Activated naive CD4-positive, alpha-beta T cell (primary cell): ENCODE measurements at places on chromosomes 1 and 21.

DNA sequence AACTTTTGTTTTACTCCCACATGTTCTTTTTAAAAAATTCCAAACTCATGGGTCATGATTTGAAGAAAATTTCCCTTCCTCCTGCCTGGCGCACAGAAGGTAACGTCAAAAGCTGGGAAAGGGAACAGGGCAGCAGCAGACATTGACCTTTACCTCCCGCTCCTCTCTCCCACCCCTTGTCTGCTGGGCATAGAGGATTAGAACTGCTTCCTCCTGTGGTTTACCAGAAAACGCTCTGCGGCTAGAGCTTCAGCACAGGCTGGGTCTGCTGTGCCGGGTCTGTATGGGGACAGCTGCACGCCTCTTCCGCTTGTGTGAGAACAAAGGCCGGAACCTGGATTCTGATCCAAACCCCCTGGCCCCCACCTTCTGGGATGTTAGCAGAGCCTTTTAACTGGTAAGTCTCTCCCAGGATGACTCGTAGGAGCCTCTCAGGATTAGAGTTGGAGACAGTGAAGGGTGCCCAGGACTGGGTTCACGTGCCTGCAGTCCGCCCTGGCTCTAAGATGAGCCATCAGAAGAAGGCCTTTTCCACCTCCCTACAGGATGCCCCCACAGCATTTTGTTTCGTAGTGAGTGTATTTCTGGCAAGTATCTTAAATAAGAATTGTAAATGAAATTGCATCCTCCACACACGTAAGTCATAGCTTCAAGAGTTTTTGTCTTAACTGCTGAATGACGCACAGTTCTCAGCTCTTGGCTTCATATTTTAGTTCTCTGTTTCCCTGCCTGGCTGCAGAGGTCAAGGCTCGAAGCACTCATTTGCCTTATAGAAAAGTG lies 5.2 kb downstream of the H6PD start:
- no peak for DNase-seq

GRCh38 chr1:234980645-234981396 lies 147.8 kb downstream of the TOMM20 start:
- DNase-seq = no peak

DNA sequence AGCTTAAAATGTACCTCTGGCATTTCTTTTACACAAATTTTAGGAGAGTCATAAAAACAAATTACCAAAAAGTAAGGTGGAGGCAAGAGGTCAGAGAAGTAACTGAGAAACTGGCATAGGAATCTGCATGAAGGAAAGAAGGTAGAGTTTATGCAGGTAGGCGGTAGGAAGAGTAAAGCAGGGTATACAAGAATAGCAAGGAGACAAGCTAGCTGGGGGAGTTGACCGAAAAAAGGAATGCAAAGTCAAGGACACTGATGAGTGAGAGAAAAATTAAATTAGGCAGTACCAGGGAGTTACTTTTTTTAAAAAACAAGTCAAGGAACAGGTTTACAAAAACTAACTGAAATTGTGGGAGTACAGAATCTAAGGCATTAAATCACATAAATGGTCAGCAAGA lies 56.0 kb downstream of the FOXJ3 start:
- no peak for DNase-seq

DNA sequence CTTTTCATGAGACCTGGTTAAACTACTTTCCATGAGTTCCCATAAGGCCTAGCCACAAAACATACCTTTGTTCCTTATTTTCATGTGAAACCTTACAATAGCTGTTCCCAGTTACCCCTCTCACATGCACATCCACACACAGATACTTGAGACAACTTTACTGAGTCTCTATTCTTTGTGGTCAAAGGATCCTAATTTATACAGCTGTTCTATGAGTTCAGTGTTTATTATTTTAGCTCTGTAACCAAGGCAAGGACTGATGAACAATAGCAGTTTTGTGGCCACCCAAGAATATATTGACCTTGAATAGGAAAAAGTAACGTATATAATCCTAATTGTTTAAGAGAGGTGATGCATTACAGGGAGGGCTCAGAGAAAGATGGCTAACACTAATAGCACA lies 160.5 kb upstream of the CACYBP start:
- no peak for DNase-seq

DNA sequence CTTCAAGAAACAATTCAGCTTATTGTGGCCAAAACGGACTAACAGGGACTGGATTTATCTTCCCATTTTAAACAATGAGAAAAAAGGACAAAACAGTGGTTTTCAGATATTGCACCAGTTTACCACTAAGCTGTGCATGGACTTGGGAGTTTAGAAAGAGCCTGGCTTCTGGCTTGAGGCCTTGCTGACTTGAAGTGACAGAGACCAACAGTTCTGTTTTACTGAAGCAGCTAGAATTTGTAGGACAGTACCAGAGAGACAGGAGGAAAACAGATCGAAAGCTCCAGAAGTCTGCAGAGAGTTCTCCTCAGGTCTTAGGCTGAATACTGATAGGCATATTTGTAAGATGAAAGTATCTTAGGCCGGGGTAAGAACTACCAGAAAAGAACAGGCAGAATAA lies 20.5 kb downstream of the FCRL4 start:
- DNase-seq = no peak

- DNase-seq = no peak
Observed at GRCh38 chr1:245404527-245404926, 249.7 kb downstream of the KIF26B start.

- no peak for DNase-seq
Observed at GRCh38 chr1:227215863-227216510, 102.3 kb downstream of the CDC42BPA start.

- no peak for DNase-seq
Observed at GRCh38 chr21:46150073-46150472, 5.3 kb downstream of the FTCD start.

DNA sequence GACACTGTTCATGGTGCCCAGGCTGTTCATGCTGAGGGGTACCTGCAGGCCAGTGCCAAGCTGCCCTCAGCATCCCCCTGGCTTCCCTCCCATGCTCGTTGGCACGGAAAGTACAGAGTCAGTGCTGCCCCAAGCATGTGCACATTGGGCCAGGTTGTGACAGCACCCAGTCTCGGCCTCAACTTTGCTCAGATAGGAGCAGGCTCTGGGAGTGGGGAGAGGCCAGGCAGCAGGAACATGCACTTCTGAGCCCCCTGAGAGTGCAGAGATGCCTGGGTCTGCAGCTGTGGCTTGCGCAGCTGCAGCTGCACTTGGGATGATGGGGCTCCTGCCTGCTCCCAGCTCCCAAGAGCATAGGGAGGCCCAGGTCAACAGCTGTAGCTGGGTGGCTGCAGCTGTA lies 966.4 kb upstream of the NCAM2 start:
- DNase-seq = no peak

- no peak for DNase-seq
Observed at GRCh38 chr1:11294951-11295350, 22.0 kb downstream of the UBIAD1 start.

DNA sequence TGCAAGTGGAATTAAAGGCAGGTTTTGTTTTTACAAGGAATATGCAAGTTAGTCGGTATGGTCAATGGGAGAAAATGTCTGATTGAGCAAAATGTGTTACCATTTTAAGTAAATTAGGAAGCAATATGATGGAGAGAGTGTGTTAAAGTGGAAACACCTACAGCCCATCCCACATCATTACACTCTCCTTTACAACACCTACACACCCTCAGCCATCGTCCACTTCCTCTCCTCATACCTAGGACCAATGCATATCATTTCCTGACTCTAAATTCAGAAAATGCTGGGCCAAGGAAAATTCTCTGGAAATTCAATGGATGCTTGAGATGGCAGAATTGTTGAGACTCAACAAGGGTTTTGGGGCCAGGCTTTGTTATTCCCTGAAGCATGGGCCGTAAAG lies 16.4 kb upstream of the CCDC190 start:
- DNase-seq = no peak

DNA sequence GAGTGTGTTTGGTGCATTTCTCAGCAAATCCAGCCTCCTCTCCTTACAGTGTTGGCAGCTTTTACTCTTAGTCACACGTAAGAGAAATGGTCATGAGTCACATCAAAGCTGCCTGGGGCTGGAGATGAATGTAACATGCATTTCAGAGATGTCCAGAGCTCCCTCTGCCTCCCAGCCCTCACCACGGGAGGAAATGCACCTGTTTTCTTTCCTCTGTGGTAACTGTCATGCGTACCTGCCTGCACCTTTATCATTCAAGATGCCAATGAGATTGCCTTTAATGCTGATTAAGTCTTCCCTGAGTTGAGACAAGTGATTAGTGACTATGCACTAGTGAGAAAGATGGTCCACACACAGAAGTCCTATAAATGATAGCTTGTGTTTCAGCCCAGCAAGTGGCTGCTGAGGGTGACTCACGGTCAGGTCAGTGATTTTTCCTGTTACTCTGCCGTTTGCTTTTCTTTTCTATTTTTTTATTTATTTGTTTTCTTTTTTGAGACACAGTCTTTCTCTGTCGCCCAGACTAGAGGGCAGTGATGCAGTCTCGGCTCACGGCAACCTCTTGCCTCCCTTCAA lies 277.3 kb upstream of the FMN2 start:
- DNase-seq = no peak

- no peak for DNase-seq
Observed at GRCh38 chr1:110159168-110159567, 8.9 kb downstream of the SLC6A17 start.

- no peak for DNase-seq
Observed at GRCh38 chr21:25649146-25649545, 10.1 kb downstream of the JAM2 start.

- DNase-seq = no peak
Observed at GRCh38 chr1:204103431-204103741, 30.5 kb downstream of the SOX13 start.

DNA sequence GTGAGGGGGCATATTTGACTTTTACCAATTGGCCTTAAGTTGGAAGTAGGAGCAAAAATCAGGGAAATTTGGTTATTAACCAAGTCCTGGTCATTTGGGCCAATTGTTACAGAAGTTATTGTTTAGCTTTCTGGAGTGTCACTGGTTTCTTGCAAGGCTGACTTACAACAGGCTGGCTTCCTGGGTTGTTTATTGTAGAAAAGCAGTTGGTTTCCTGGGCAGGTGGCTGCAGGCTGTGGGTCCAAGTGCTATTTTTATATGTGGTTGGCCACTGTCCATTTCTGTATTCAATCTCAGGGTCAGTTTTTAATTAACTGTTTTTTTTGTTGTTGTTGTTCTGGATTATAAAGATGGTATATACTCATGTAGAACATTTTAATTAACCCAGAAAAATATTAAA lies 174.1 kb downstream of the KCNJ6 start:
- DNase-seq = no peak

DNA sequence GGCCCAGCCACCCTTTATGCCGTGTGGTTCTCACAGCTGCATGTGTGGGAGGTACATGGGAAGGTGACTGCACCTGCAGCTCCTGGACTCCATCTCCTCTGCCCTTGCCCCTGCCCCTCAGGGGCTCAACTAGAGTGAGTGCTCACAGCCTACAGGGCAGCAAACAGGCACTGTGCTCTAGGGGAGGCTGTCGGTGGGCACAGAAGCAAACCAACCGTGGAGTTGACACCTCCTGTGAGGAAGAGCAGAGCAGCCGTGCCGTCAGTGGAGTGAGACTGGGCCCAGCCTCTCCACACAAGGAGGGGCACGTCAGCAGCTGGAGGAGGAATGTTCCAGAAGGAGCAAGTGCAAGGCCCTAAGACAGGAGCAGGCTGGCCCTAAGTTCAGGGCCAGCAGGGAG lies 32.7 kb downstream of the BMP8A start:
- no peak for DNase-seq

DNA sequence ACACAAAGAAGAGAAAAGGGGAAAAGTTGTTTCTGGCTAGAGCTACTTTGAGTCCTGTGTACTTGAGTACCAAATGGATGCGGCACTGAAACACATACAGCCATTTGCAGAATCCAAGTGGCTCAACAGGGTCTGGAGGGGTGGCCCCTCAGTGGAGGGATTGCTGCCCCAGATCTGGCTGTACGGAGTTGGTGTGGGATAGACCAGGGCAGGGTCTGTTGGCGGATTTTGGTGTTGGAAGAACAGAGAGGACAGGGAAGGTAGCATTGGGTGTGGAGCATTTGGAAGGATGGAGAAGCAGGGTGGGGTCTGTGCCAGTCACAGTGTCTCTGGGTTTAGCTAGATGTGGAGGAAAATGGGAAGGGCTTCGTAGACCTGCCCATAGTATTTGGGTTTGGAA lies 220.5 kb downstream of the CAMTA1 start:
- DNase-seq = no peak

- no peak for DNase-seq
Observed at GRCh38 chr1:39995973-39996393, 41.0 kb downstream of the MFSD2A start.

- DNase-seq = no peak
Observed at GRCh38 chr1:184633785-184634184, 120.9 kb downstream of the EDEM3 start.

GRCh38 chr21:40381111-40381510 lies 465.8 kb downstream of the DSCAM start:
- DNase-seq = no peak

- DNase-seq = no peak
Observed at GRCh38 chr1:55156608-55157007, 58.6 kb downstream of the USP24 start.

DNA sequence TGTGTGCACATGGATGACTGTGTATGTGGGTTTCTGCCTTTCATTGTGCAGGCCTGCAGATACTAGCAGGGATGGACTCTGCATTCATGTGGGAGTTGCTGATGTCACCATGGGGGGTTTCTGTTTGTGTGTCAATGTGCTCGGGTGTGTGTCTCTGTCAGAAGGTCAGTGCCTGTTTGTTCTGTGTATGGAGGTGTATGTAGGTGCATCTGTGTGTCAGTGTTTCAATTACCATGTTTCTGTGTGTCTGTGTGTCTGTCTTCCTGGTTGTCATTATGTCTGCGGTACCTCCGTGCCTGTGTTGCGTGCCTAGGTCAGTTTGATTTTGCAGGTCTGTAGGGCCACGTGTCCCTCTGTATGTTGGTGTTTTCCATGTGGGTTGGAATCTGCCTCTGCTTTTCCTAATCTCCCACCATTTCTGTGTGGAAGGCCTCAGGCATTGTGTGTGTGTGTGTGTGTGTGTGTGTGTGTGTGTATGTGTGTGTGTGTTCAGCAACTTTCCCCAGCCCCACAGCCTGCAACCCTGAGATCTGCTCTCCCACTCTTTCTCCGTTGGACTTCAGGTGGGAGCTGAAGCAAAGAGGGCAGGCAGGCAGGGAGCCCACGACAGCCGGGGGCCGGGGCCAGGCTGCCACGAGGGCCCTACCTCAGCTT lies 36.7 kb upstream of the WASF2 start:
- DNase-seq = no peak

- DNase-seq = no peak
Observed at GRCh38 chr1:19723874-19724273, 59.2 kb downstream of the HTR6 start.
